ENCODE measurements at places on chromosomes 6 and 20.

DNA sequence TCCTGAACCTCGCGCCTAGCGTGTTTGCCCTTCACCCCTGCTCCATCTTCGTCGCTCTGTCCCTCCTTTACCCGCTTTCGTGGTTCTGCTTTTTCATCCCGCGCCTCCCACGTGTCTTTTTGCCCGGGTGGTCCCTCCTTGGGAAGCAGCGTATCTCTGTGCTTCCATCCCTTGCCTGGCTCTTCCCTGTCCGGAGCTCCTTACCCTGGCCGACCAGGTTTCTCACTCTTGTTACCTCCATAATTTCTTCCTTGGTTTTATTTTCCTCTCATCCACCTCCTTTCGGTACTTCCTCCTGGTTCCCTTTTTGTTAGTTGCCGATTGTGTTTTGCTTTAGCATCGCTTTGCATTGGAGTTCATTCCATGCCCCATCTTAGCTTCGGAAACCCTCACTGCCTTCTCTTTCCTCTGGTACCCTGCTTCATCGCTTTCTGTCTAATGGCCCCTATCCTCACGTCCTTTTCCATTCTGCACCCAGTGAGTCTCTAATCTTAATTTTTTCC is 735 bp downstream of the FAM135A start:
- DNase-seq, result peak; percentile 6

GRCh38 chr6:13457577-13457976 is 29.8 kb downstream of the GFOD1 start:
- DNase-seq, result no peak

GRCh38 chr20:36355469-36356171 is 49.5 kb downstream of the DLGAP4 start:
- no peak for DNase-seq

- no peak for DNase-seq
Measured at GRCh38 chr20:14785065-14785743, 447.8 kb upstream of the FLRT3 start.

DNA sequence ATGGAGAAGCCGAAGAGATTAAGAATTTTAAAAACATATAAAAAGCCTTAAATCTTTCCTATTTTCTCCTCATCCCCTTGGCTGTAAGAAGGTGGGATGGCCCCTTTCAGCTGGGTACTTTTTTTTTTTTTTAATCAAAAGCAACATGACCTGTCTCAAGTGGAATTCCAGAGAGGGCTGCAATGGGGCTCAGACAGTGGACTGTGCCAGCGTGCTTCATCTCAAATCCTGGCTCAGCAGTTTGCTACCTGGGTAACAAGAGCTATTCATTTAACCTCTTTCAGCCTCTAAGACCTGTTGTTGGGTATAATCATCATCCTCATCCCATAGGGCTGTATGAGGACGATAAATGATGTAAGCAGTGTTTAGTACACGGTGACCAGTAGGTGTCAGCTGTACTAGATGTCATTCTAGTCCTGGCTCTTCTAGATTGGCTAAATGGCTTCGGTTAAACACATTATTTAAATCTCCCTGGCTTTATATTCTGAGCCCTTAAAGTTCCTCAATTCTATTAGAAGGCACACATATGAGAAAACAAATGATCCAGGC is 6.9 kb upstream of the PPP1R3G start:
- no peak for DNase-seq

- peak; percentile 33 for DNase-seq
Measured at GRCh38 chr6:26183581-26184366, 96.5 kb downstream of the HFE start.

DNA sequence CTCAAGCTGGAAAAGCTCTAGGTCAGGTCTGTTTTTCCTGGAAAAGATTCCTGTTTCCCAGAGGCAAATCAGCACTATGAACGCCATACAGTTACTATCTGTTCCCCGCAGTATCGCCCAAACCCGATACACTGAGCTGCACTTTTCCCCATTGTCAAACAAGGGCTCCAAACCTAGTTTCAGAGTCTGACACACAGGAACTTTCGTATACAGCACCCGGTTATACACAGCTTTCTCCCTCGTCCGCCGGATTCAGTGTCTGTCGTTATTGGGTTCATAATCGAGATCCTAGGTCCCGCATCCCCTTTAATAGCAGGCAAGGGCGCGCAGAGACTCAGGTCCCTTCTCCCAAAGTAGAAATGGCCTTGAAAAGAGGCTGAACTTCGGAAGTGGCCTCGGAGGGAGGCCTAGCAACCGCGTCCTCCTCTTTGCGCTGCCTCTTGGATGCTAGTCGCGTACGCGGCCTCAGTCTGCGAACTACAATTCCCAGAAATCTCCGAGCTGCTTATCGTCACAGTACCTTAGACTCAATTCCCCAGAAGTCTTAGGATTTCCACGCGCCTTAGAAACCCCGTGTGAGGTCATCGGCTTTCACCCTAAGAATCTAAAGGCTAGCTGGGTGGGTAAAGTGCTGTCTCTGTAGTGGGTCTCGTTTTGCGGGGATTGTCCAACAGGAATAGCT is 34.2 kb downstream of the ZNF391 start:
- no peak for DNase-seq

DNA sequence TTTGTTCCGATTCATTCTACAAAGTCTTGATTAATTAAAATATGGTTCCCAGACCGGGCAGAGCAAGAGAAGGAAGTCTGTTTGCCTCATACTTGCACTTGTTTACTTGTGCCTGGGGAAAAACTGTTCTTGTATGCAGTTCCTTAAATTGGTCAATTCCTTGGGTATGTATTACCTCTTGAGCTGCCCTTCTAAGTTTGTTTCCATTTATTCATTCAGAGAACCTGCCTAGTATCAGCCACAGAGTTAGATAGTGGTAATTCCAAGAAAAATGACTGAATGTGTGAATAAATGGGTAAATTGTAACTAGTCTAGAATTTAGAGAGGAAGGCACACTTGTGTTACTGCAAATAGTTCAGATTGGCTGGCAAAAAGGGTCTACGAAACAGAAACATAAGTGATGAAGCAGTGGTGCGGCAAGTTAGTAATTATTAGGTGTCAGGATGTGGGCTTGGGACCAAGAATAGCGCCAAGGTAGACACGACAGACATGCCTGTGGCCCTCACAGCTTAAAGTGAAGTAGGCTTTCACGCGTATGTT is 525 bp upstream of the MAK start:
- DNase-seq, result no peak

DNA sequence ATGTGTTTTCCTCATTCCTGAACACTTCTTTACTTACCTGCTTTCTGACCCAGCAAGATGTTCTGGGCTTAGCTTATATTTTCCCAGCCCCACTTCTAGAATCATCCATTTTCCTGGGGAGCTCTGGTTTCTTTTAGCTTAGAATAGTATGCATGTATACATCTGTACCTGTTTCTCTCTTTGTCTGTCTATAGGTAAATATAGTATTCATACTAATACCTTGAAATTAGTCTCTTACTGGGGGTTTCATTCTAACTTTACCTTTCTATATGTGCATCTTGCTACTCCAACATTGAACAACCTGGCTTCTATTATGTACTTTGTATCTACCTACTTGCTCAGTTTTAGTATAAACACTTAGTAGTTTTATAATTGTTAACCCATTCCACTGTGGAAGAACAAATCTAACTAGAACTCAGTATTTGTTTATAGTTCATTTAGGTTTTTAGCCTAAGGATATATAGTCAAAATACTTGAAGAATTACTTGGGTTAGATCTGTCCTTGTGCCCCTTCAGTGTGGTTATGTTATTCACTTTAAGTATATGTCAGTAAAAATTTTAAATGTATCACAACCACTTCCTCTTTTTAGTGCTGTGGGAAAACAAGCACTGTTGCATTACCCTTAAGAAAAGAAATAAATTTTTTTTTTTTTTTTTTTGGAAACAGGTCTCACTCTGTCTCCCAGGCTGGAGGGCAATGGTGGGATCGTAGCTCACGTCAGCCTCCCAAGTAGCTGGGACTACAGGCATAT is 54.0 kb downstream of the ASXL1 start:
- no peak for DNase-seq

DNA sequence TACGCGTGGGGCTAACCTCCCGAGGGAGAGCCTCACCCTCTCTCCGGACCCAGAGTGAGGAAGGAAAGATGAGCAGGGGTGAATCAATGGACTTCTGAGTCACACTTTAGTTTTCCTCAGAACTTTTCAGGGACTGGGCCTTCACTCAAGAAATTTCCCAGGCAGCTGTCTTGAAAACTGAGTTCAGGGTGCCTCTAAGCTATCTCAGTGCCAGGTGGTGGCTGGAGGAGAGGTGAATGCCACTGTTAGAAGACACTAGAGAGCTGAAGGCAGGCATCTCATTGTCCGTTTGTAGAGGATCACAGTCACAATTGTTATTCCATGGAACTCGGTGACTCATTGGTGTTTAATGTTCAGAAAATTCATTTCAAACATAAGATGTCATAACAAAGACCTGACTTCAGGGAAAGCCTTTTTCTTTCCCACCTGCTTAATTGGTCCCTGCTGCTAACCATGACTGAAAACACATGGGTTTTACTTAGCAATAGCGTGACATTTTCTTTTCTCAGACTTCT is 5.3 kb upstream of the SERPINB6 start:
- no peak for DNase-seq

- peak; percentile 8 for DNase-seq
Measured at GRCh38 chr20:3889489-3890397, 556 bp downstream of the PANK2 start.

DNA sequence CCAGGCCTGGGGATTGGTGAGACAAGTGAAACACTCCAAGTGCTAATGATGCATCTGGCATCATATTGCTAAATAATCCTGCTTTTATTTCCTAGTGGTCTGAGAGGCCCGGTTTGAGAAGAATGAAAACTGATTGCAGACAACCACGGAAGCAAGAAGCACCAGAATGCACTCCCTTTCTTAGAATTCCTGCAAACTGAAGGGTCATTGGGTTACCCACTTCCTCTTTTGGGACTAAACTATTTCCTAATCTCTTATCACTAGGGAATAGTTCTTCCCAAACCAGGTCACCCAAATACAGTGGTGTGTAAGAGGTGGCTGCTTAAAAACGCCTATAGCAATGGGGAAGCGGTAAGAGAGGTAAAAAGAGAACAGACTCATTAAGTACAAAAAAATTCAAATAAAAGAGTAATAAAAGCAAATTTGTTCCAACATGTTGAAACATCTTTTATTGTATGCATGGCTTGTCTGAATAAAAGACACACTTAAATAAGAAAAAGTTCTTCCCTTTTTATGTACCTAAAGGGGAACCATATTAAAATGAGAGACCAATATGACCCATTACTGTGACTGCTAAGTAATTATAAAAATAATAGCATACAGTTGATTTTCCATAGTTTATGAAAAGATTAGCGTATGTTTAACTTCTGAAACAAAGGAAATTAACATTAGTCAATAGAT is 125.8 kb downstream of the MYB start:
- DNase-seq, result no peak

DNA sequence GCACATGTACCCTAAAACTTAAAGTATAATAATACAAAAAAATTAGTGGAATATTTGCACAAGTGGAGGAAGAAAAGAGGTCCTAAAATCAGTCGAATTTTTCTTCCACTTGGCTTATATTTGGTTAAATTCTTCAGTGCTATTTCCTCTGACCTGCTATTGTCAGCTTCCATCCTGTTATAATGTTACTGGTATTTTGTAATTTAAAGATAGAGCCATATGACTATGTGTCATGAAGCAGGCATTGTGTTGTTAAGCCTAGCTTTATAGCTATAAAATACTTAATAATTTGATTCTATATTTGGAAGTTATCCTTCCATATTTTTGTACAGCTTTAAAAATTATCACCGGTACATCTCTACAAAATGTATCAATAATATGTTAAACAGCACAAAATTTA is 455.9 kb upstream of the MARCKS start:
- no peak for DNase-seq

DNA sequence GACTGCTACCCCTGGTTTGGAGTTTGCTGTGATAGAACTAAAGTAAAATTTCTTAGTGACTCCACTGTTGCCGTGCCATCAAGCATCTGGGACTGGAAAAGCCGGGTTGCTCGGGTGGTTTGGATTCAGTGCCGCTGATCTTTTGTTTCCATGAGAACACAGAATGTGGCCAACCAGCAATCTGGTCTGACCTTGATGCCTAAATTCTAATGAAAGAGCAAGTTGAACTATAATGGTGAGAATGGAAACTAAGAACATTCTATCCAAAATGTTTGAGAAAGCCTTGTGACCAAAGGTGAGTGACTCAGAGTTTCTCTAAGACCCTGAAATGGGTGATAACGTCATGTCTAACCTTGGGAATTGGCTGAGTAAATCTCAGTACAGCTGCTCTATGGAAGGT is 9.9 kb upstream of the PI16 start:
- no peak for DNase-seq

DNA sequence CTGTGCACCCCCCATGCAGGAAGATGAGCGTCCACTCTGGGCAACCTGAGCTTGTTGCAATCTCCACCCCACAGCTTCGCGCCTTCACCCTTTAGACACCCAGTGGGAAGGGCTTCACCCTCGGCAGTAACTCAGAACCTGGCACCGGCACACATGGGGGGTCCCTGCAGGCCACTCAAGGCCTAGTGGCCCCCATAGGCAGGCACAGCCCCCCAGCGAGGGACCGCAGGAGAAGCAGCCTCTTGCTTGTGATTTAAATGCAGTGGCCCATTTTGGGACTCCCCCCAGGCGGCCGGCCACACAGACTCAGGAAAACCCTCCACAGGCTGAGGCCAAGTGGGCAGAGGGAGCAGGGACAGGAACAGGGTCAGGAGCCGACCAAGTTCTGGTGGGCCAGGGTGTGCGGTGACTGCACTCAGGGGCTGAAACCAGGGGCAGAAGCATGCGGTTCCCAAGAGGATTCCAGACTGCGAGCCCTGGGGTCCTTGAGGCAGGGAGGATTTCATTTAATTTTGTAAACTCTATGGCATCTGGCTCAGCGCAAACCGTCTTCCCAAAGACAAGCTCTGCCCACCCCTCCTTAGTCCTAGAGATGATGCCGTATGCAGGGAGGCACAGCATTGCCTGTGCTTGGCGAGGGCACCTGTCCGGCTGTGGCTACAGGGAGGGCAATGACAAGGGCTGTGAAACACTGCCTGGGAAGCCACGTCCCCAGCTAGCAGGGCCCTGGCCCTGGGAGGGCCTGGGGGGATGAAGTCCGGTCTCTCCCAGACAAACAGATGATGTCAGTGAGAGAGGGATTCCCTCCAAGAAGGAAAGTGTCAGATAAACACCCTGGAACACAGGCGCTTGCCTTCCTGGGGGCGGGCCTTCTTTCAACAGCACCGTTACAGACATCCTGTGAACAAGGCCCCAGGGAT is 52.9 kb upstream of the GPR31 start:
- no peak for DNase-seq

DNA sequence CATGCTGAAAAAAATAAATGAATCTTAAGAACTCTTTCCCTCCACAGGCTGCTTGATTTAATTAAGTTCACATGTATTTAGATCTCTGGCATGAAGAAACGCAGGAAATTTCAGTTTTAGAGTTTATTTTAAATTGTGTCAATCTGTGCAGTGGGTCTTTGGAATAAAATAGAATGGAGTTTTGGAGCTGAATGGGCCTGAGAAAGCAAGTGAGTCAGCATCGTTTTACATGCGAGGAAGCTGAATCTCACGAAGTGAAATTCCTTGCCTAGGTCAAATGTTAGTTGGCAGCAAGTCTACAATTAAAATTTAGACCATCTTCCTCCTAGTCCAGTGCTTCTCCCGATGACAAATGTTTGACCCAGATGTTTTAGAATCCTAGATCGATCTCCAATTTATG is 22.4 kb downstream of the MAP7 start:
- DNase-seq, result no peak
